ENCODE measurements at places on chromosomes 4 and X. TPM values are rescaled to one million over a fixed set of nuclear protein-coding genes. Genes with fewer than 3 reads are reported as not detected.

ZNF185 gene
- polyA plus RNA-seq: 4.4 TPM

FMR1NB gene
- 0.04 TPM for polyA plus RNA-seq

GPR50 gene
- not detected for polyA plus RNA-seq

TXK gene
- 4.9 TPM for polyA plus RNA-seq

PPP2R2C gene
- 3.9 TPM for polyA plus RNA-seq

NXF2B gene
- 0.36 TPM for polyA plus RNA-seq

DMP1 gene
- polyA plus RNA-seq: not detected

USP17L5 gene
- polyA plus RNA-seq: not detected

NCAPG gene
- polyA plus RNA-seq: 11.3 TPM

ENPEP gene
- 24.6 TPM for polyA plus RNA-seq

ARHGAP36 gene
- polyA plus RNA-seq: 0.70 TPM

PNMA6A gene
- polyA plus RNA-seq: 11.9 TPM
